ENCODE measurements at places on chromosomes 12 and 14.

- no peak for DNase-seq
Observed at GRCh38 chr14:31206536-31207286, 882 bp downstream of the HECTD1 start.

DNA sequence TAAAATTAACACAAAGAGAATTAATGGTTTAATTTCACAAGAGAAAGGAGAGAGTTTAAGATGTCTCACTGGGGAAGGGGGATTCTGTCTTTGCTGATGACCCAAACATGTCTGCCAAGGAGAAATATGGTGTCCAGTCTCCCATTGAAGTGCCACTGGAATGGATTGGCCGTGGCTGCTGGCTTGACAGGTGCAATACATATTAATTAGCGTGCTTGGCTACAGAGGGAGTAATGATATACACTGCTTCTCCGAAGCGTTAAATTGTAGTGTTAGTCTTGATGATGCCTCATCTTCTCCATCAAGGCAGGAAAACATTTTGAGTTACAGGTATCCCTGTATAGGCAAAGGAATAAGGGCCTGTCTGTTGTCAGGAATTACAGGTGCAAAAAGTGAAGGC is 393.4 kb upstream of the TMPO start:
- no peak for DNase-seq

DNA sequence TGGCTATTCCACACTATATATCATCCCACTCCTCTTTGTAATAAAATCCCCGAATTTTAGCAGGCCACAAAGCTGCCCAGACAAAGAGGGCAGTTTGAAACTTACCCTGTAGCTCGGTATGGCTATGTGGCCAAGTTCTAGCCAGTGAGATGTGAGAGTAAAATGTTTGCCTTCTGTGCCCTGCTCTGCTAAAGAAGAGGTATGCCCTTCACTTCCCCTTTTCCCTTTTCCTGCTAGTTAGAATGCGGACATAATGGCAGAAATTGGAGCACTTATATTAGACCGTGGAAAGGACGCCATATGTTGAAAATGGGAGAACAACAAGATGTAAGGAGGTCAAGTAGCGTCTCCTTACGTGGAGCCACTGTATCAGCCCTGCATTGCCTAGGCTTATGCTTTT is 11.5 kb upstream of the CCDC91 start:
- no peak for DNase-seq

DNA sequence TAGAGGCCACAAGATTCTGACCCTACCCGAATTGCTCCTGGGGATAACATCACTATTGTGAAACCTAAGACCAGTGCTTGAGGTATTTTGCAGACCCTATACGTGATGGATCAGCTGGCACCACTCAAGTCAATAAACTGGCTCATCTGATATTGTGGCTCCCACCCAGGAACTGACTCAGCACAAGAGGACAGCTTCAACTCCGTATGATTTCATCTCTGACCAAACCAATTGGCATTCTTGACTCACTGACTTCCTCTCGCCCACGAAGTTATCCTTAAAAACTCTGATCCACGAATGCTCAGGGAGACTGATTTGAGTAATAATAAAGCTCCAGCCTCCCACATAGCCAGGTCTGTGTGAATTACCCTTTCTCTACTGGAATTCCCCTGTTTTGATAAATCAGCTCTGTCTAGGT is 1036.1 kb upstream of the TMEM132C start:
- DNase-seq, result no peak

DNA sequence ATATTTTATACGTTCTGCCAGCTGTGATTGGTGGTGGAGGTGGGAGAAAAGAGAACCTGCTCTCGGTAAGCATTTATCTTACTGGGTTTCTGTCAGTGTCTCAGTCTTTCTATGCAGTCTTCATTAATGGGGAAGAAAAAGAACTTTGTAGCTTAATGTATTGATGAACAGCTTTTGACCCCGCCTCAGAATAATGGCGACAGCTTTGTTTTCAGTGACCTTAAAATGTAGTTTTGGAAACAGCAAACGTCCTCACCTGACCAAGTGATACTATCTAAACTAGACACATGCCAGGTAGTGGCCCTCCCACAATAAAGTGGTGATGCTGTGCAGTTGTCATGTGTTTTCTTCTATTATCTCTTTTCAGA is 1.4 kb downstream of the DACT1 start:
- DNase-seq, result no peak

GRCh38 chr14:93012951-93013719 is 90.2 kb downstream of the CHGA start:
- DNase-seq, result no peak

- DNase-seq, result no peak
Observed at GRCh38 chr12:125145196-125145595, 80.0 kb downstream of the AACS start.

Data from NCI-H1417 treated with DMSO at 0.1 percent for 48 hours (cell line).